ENCODE measurements at places on chromosomes 1 and 21. TPM values are rescaled to one million over a fixed set of nuclear protein-coding genes. Genes with fewer than 3 reads are reported as not detected.

DNA sequence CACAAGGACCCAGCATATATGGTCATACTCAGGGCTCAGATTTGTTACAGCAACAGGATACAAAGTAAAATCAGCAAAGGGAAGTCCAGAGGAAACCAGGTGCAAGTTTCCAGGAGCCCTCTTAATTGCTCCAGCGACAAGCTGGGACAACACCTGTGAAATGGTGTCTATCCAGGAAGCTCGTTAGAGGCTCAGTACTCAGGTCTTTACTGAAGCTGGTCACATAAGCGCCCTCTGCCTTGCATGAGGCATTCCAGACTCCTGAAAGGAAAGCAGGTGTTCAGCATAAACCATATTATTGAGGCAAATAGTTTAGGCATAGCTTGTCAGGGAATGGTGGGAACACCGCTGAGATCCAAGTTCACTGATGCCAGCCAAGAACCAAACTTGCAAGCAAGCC is 231.0 kb downstream of the SLC35F3 start:
- no peak overlapping the region for H3K27ac ChIP-seq
- no peak overlapping the region for H3K4me3 ChIP-seq
- DNase-seq = no peak
- H3K27me3 ChIP-seq = no peaks in the 10 kb centered on the region
- no peaks in the 10 kb centered on the region for H3K4me1 ChIP-seq

DNA sequence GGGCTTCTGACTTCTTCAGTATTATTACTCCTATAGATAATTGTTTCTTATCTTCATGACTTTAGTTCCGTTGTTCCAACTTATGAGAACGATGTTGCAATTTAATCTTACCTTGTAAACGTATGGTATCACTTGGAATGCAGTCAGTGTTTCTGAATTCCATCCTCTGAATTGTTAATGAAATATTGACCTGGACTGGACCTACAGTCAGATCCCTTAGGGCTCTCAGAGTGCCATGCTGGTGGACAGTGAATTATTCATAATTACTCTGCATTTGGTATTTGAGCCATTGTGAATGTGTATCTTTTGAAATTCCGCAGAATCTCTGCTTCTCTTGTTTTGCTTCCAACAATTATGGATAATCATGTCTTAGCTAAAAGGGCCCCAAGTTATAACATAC is 72.3 kb downstream of the PRDM2 start:
- no peak overlapping the region for H3K4me3 ChIP-seq
- no peaks in the 10 kb centered on the region for H3K36me3 ChIP-seq
- no peak overlapping the region for H3K27ac ChIP-seq
- no peaks in the 10 kb centered on the region for H3K4me1 ChIP-seq

GRCh38 chr1:4787551-4787950 is 133.1 kb downstream of the AJAP1 start:
- no peak overlapping the region for H3K27ac ChIP-seq
- no peak overlapping the region for H3K4me3 ChIP-seq
- no peaks in the 10 kb centered on the region for H3K27me3 ChIP-seq
- H3K36me3 ChIP-seq = no peaks in the 10 kb centered on the region

GRCh38 chr1:55196433-55197035 is 18.6 kb downstream of the USP24 start:
- peaks cover 5% of the 10 kb centered on the region for H3K4me1 ChIP-seq
- H3K4me3 ChIP-seq = no peak overlapping the region
- H3K36me3 ChIP-seq = 0 out of 2 replicates have a peak, but pooled peaks cover 5% of the 10 kb centered on the region
- H3K27me3 ChIP-seq = no peaks in the 10 kb centered on the region
- DNase-seq = no peak
- H3K27ac ChIP-seq = no peak overlapping the region

DNA sequence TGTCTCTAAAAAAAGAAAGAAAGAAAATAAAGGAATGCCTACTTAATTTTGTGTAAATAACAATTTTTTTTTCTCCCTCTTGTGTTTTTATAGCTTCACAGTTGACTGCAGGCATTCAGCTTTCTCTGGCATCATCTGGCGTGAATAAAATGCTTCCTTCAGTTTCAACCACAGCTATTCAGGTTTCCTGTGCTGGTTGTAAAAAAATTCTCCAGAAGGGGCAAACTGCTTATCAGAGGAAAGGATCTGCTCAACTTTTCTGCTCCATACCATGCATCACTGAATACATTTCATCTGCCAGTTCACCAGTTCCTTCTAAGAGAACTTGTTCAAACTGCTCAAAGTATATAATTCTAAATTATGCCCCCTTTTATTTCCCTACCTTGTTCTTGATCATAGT is 18.0 kb downstream of the ZMYM1 start:
- H3K27me3 ChIP-seq = no peaks in the 10 kb centered on the region
- no peak overlapping the region for H3K27ac ChIP-seq
- peaks cover 7% of the 10 kb centered on the region for H3K4me1 ChIP-seq
- H3K4me3 ChIP-seq = no peak overlapping the region

DNA sequence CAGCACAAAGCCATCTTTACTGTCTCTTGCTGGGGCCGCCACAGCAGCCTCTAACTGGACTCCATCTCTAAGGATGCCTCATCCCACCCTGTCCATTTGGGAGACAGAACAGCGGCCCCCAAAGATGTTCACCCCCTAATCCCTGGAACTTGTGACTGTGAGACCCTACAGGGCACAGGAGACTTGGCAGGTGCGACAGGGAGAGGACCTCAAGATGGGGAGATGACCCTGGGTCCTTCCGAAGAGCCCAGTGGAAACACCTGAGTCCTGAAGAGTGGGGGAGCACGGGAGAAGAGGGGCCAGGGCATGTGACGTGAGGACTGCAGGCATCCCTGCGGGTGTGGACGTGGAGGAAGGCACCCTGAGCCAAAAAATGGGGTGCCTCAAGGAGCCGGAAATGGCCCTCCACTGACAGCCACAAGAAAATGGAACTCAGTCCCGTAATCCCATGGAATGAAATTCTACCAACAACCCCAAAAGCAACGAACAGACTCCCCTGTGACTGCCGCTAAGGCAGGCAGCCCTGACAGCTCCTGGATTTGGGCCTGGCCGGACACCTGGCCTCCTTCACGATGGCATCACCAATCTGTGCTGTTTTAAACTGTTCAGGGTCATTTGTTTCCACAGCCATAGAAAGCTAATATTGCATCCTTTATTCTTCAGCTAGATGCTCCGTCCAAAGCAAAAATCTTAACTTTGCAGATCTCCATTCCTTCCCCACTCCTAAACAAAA is 34.0 kb downstream of the C2CD2 start:
- no peak for DNase-seq
- no peak overlapping the region for H3K27ac ChIP-seq
- H3K4me1 ChIP-seq = no peaks in the 10 kb centered on the region
- H3K27me3 ChIP-seq = no peaks in the 10 kb centered on the region

- no peak overlapping the region for H3K4me3 ChIP-seq
- no peaks in the 10 kb centered on the region for H3K27me3 ChIP-seq
- peaks cover 12% of the 10 kb centered on the region for H3K4me1 ChIP-seq
- no peak for DNase-seq
Observed at GRCh38 chr1:245407983-245408382, 253.2 kb downstream of the KIF26B start.

DNA sequence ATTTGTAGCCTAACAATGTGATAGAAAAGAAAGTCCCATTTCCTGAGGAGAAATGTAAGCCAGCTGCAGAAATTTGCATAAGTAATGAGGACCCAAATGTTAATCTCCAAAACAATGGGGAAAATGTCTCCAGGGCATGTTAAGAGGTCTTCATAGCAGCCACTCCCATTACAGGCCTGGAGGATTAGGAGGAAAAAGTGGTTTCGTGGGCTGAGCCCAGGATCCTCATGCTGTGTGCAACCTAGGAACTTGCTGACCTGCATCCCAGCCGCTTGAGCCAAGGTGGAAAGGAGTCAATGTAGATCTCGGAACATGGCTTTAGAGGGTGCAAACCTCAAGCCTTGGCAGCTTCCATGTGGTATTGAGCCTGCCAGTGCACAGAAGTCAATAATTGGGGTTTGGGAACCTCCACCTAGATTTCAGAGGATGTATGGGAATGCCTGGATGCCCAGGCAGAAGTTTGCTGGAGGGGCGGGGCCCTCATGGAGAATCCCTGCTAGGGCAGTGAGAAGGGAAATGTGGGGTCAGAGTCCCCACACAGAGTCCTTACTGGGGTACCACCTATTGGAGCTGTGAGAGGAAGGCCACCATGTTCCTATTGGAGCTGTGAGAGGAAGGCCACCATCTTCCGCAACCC is 14.2 kb upstream of the F13B start:
- no peak overlapping the region for H3K4me3 ChIP-seq
- H3K36me3 ChIP-seq = peaks cover 44% of the 10 kb centered on the region
- peak; percentile 14 for DNase-seq
- H3K27me3 ChIP-seq = no peaks in the 10 kb centered on the region
- no peak overlapping the region for H3K27ac ChIP-seq

DNA sequence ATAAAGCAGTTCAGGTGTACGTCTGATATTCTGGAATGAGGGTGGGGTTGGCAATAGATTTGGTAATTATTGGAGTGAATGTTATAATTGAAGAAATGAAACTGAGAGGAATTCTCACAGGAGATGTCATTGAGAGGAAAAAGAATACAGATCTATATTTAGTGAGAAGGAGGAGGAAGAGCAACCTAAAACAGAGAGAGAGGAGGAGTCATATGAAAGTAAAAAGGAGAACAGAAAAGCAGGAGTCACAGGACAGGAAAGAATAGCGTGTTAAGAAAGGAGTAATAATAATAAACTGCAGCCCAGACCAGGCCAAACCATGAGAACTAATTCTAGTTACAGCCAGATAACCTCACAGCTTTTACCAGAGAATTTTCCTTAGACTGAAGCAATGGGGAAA is 62.7 kb upstream of the MROH9 start:
- no peaks in the 10 kb centered on the region for H3K27me3 ChIP-seq
- H3K27ac ChIP-seq = no peak overlapping the region
- H3K4me1 ChIP-seq = no peaks in the 10 kb centered on the region
- no peak for DNase-seq
- no peaks in the 10 kb centered on the region for H3K36me3 ChIP-seq

The MGST3 gene
- polyA plus RNA-seq = 286 TPM
